ENCODE measurements at places on chromosomes 11 and 22.

DNA sequence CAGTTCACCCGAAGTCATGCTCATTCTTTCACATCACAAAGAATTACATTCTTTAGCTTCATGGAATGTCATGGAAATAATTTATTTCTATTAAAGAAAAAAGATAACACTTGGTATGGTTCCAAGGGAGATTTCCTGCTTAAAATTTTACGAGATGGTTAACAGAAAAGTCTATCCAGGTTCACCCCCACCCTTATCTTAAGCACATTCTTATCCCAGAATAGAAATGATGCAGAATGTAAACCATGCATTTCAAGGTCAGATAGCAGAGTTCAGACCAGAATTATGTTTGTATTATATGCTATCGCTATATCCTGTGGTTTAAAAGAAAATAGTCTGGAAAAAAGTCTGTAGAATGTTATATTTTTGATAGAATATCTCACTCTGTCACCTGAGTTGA is 58.7 kb downstream of the GAS2 start:
- no peak for DNase-seq

DNA sequence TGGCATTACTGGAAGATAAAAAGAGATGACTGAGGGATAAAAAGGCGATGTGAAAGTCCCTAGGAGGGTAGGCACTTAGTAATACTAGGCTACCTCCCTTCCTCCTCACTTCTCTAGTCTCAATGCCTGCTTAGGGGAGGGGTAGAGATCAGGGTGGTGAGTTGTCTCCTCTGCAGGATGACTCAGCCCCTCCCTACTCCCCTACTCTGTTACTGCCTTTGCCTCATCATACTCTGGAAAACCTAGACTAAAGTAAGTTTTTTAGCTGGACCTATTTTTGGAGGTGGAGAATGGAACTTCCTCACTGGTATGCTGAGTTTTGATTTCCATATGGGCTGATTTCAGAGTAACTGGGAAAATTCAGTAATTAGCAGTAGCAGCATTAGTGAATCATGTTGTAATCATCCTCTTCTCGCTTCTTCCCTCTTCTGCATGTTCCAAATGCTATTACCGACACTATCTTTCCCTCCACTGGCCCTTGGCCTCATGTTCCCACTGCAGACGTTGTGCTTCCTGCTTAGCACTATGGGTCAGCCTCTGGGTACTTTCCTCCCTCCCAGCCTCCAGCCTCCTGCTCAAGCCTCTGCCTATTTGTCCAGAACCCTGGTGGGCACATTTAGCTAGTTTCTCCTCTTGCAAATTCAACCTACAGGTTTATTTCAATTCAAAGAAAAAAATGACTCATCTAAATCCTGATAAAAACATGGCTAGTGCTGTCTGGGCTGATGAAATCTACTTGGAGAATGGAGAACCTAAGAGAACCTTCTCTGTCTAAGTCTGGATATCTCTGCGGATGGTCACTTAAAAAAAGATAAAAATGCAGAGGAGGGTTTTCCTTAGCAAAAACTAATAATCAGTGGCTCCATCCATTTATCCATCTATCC is 281.7 kb downstream of the ST3GAL4 start:
- DNase-seq = no peak

DNA sequence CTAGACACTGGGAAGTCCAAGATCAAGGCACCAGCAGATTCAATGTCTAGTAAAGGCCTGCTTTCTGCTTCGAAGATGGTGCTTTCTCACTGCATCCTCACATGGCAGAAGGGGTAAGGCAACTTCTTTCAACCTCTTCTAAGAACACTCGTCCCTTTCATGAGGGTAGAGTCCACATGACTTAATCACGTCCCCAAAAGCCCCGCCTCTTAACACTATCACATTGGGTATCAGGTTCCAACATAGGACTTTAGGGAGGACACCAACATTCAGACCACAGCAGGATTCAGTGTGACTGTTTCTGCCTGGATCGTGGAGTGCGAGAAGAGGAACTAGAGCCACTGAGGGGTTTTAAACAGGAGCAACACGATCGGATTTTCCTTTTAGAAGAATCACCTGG is 3.7 kb upstream of the TIRAP start:
- no peak for DNase-seq

DNA sequence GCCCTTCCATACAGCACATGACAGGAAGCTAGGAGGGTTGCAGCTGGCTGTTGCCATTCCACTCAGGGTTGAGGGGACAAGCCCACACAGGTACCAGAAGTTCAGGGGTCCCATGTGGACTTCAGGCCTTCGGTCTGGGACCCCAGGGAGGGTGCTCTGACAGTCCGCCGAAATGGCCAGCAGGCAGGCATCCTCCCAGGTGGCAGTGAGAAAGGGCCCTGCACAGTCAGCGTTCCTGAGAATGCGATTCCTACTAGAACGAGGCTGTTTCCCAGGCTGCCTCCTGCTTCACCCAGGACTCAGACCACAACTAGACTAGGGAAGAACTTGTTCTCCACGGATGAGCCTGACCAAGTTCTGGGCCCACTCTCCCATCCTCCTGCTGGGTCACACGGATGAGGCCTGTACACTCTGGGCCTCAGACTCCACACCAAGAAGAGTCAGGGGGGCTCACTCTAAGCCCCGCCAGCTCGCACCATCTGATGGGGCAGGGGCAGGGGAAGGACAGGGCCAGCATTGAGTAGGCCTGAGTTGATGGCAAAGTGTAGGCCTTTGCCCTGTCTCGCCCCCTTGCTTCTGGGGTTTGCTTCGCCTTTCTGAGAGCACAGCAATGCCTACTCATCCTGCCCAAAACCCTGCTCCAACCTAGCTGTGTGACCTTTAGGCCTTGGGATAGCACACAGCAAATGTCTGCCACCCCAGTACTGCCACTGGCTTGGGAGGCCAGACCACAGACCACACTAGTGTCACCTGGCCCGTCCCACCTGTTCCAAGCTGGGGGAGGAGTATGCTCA is 14.0 kb downstream of the KCNQ1OT1 start:
- DNase-seq = no peak

- no peak for DNase-seq
These were observed 53.1 kb downstream of the MCM5 start for GRCh38 chr22:35452810-35453743.

DNA sequence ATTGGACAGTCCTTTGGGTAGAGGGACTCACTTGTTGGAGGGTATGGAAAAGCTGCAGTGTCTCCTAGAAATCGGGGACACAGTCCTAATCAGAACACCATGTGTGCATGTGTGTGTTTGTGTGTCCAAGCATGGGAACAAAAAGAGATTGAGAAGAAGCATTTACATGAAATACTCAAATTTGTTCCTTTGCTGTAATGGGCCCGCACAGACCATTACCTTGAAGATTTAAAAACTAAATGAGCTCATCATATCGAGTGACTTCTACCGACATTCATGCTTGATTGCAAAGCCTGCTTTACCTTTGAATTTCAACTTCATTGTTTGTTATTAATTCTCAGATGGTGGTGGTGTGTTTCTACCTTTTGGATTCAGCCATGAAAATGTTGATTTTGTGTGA is 106.9 kb downstream of the ZBTB16 start:
- no peak for DNase-seq

DNA sequence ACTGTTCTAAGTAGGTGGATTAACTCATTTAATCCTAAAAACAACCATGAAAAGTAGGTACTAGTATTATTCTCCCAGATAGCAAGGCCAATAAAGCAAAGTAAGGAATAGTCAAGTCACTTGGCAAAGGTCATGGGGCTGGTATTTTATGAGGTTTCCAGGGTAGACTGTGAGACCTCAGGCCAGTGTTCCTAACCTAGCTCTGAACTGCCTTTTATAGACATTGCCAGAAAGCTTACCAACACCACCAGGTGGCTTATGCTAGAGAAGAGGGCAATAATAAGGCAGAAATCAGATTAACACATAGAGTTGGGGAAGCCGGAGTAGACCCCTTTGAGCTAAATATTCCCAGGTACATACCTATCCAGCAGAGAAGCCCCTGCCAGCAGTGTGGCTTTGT is 490.9 kb upstream of the TENM4 start:
- DNase-seq = no peak

GRCh38 chr11:6574816-6575715 is 28.4 kb downstream of the RRP8 start:
- DNase-seq = no peak
